ENCODE measurements at places on chromosomes 12 and 14. TPM values are rescaled to one million over a fixed set of nuclear protein-coding genes. Genes with fewer than 3 reads are reported as not detected.

GRCh38 chr12:91133871-91134270 lies 22.6 kb upstream of the LUM start:
- no peaks in the 10 kb centered on the region for H3K27me3 ChIP-seq
- H3K4me3 ChIP-seq: no peak overlapping the region
- no peak for DNase-seq
- no peaks in the 10 kb centered on the region for H3K4me1 ChIP-seq
- no peaks in the 10 kb centered on the region for H3K36me3 ChIP-seq

- H3K4me3 ChIP-seq: no peak overlapping the region
- H3K4me1 ChIP-seq: peaks cover 2% of the 10 kb centered on the region
- no peak for DNase-seq
- no peak overlapping the region for H3K27ac ChIP-seq
- H3K36me3 ChIP-seq: no peaks in the 10 kb centered on the region
These were observed 113.0 kb downstream of the PLEKHA5 start for GRCh38 chr12:19242581-19242980.

DNA sequence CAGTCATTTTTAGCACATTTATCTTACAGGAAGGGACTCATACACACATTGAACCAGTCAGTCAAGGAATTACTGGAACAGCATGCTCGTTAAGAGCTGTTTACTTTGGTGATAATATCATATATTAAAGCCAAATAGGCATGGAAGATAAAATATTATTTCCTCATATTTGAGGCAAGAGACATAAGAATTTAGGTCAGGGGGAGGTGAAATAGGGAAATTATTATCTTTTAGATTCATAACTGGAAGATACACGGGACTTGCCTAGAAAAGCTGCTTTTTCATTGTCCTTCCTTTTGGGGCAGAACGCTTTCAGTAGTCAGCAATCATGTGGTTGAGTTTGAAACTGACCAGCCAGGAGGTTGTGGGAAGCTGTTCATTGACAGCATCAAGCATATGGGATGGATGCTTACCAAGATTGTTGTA lies 72.5 kb downstream of the NTN4 start:
- H3K36me3 ChIP-seq: no peaks in the 10 kb centered on the region
- H3K27ac ChIP-seq: no peak overlapping the region
- no peak overlapping the region for H3K4me3 ChIP-seq
- DNase-seq: no peak

- no peaks in the 10 kb centered on the region for H3K4me1 ChIP-seq
- H3K4me3 ChIP-seq: no peak overlapping the region
- no peak overlapping the region for H3K27ac ChIP-seq
- peaks cover 24% of the 10 kb centered on the region for H3K27me3 ChIP-seq
These were observed 110.6 kb downstream of the MYRFL start for GRCh38 chr12:69935651-69936100.

DNA sequence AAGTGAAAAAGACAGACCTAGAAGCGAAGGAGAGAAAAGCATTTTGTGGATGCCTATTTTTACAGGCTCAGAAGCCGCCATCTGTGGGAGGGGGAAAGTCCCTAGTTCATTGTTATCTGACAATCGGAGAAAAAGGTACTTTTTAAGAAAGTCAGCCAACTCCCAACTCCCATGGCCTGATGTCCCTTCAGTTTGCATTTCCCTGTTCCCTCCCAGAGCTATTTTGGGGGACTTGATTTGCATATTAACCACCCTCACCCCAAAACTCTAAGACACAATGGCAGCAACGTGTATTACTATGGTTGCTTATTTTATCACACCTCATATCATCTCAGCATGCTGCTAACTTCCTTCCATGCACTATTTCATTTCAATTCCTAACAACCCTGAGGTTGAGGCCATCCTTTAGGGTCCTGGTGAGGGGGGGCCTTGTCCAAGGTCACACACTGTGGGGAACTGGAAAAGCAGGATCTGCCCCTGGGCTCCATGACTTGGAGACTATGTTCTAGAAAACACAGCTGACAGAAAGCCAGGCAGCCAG lies 18.7 kb downstream of the HVCN1 start:
- no peak for DNase-seq
- H3K36me3 ChIP-seq: peaks cover 3% of the 10 kb centered on the region
- H3K4me1 ChIP-seq: peaks cover 21% of the 10 kb centered on the region
- no peaks in the 10 kb centered on the region for H3K27me3 ChIP-seq

DNA sequence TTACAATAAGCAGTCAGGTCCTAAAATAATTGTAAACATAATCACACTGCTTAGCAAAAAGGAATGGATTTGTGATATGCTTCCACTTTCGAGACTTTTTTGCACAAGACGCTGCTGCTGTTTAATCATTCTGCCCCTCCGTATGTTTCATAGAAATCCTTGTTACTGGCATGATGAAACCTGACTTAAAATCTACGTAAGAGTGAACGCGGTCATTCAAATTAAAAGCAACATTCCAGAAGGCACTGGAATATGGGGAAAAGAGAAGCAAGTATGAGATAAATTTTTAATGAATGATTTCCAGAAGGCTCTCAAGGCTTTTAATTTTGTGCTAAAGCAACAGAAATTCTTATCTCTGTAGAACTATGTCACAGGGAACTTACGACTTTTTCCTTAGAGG lies 1.1 kb downstream of the CNIH1 start:
- peak overlapping the region; percentile 91 for H3K4me3 ChIP-seq
- peak overlapping the region; percentile 93 for H3K27ac ChIP-seq
- peaks cover 39% of the 10 kb centered on the region for H3K4me1 ChIP-seq
- no peak for DNase-seq
- no peaks in the 10 kb centered on the region for H3K27me3 ChIP-seq

GRCh38 chr14:45939572-45939971 lies 686.6 kb upstream of the MIS18BP1 start:
- H3K4me1 ChIP-seq: no peaks in the 10 kb centered on the region
- no peak overlapping the region for H3K4me3 ChIP-seq
- no peak for DNase-seq
- H3K27ac ChIP-seq: no peak overlapping the region
- no peaks in the 10 kb centered on the region for H3K36me3 ChIP-seq
- H3K27me3 ChIP-seq: no peaks in the 10 kb centered on the region

DNA sequence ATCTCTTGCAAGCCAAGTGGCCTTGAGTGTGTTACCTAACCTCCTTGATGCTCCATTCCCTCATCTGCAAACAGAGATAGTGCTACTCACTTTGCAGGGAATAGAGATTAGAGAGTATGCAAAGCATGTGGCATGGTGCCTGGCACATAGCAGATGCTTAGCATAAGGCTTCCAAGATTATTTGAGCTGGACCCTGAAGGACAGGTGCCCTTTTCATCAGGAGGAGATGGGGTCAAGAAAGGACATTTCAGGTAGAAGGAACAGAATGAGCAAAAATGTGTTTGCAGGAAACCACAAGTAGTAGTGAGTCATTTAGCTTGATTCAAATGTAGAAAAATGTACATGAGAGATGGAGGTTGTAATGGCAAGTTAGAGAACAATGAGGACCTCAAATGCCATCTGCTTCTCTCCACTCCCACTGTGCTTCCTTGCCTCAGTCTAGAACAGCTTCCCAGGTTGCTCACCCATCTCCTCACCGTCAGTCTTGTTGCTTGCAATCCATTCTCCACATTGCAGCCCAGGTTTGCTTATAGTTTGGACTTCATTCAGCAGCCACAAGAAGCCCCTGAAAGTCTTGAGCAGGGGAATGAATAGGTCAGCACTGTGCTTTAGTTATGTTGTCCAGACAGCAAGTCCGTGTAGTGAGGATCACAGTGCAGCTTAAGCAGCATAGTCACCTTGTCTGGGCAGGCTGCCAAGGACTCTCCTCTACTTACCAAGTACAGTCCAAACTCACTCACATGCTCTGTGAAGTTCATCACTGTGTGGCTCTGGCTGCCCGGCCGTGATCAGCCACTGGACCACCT lies 536.3 kb upstream of the CCDC196 start:
- H3K4me1 ChIP-seq: peaks cover 30% of the 10 kb centered on the region
- H3K27me3 ChIP-seq: no peaks in the 10 kb centered on the region
- H3K4me3 ChIP-seq: peak overlapping the region; percentile 45
- peaks cover 6% of the 10 kb centered on the region for H3K36me3 ChIP-seq

- H3K4me3 ChIP-seq: no peak overlapping the region
- no peak overlapping the region for H3K27ac ChIP-seq
- no peak for DNase-seq
- H3K27me3 ChIP-seq: peaks cover 29% of the 10 kb centered on the region
- H3K36me3 ChIP-seq: no peaks in the 10 kb centered on the region
These were observed 37.0 kb upstream of the FRMD6 start for GRCh38 chr14:51614707-51615106.

DNA sequence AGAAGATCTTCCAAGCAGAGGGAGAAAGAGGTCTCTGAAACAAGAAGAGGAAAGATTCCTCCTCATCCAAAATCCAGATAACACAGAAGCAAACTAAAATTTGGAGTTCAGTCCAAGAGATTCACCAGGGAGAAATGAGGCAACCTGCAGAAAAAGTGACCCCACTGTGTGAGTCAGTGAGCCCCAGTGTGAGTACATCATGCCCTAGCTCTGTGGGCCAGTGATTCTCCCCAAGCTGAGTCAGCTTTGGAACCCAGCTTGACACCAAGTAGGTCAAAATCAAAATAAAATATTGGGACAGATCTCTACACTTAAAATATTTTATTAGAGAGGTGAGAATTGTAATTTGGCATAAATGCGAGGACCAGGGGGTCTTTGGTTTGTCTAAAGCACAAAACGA lies 17.2 kb downstream of the CLEC2B start:
- no peak for DNase-seq
- no peak overlapping the region for H3K27ac ChIP-seq
- H3K36me3 ChIP-seq: peaks cover 22% of the 10 kb centered on the region
- H3K27me3 ChIP-seq: no peaks in the 10 kb centered on the region

GRCh38 chr12:124398578-124399227 lies 103.8 kb downstream of the RFLNA start:
- H3K4me1 ChIP-seq: peaks cover 6% of the 10 kb centered on the region
- no peaks in the 10 kb centered on the region for H3K27me3 ChIP-seq
- H3K4me3 ChIP-seq: no peak overlapping the region
- H3K27ac ChIP-seq: no peak overlapping the region
- no peak for DNase-seq

DNA sequence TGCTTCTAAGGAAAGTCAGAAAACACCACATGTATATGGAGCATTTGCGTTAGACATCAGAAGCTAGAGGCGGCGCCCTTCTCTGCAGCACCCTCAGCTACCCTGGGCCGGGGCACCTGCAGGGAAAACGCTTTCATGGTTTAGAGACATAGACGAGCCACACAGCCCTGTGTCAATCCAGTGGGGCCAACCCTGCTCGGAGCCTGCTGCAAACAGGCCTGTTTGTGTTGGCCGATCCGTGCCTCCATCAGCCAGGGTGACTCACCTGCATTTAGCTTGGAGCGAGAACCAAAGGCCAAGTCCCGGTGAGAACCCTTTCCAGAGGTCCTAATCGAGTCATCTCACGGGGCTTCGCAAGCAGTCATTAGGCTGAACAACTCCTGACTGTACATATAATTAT lies 19.5 kb upstream of the FZD10 start:
- DNase-seq: no peak
- peaks cover 11% of the 10 kb centered on the region for H3K27me3 ChIP-seq
- H3K4me1 ChIP-seq: no peaks in the 10 kb centered on the region
- H3K36me3 ChIP-seq: no peaks in the 10 kb centered on the region

DNA sequence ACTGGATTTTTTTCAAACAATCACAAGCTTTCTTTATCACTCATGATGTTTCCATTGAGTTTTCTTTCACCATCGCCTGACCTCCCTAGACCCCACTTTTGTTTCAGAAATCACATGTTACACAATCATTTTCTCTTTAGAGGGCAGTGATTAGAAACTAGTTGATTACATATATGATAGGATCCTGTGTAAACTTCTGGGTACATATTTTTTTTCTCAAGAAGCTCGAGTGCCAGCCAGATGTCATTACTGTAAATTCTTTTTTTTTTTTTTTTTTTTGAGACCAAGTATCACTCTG lies 62.4 kb upstream of the PSMA6 start:
- no peaks in the 10 kb centered on the region for H3K27me3 ChIP-seq
- no peak overlapping the region for H3K4me3 ChIP-seq
- peaks cover 32% of the 10 kb centered on the region for H3K4me1 ChIP-seq
- peaks cover 2% of the 10 kb centered on the region for H3K36me3 ChIP-seq

DNA sequence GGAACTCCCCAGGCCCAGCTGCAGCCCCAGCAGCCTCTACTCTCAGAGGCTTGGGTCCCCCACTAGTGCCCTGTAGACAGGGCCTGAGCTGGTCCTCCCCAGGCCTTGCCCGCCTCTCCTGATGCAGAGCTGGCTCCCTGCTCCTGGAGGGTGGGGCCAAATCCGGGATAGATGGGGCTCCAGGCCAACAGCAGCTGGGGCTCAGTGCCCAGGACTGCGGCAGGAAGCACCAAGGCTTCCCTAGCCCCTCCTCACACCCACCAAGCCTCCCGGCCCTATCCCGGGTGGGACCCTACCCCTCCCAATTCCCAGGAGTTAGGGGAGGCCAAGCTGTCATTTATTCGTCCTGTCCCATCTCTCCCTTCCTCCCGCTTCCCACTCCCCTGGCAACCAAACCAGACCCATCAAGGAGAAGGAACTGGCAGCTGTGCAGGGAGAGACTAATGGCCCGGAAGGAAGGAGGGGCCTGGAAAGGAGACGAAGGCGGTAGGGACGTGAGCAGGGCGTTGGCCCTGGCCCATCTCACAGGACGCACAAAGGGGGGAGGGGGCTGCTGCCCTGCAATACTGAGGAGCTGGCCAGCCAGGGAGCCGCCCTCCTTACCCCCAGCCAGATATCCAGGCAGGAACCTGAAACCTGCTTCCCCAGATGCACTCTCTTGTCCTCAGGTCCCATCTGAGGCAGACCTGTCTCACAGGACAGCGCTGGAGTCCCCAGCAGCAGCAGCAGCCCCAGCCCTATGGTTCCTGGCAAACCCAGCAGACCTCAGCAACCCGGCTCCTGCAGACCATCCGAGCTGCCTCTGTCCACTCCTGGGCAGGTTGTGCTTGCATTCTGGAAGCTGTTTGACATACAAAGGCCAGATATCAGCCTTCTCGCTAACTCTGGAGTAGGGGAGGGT lies 1.6 kb upstream of the PRPH start:
- H3K36me3 ChIP-seq: no peaks in the 10 kb centered on the region
- no peak overlapping the region for H3K4me3 ChIP-seq
- no peak overlapping the region for H3K27ac ChIP-seq
- peaks cover 10% of the 10 kb centered on the region for H3K4me1 ChIP-seq
- no peak for DNase-seq

- no peak overlapping the region for H3K27ac ChIP-seq
- no peaks in the 10 kb centered on the region for H3K27me3 ChIP-seq
- no peak overlapping the region for H3K4me3 ChIP-seq
- no peaks in the 10 kb centered on the region for H3K4me1 ChIP-seq
These were observed 125.3 kb downstream of the DAD1 start for GRCh38 chr14:22463763-22464173.

DNA sequence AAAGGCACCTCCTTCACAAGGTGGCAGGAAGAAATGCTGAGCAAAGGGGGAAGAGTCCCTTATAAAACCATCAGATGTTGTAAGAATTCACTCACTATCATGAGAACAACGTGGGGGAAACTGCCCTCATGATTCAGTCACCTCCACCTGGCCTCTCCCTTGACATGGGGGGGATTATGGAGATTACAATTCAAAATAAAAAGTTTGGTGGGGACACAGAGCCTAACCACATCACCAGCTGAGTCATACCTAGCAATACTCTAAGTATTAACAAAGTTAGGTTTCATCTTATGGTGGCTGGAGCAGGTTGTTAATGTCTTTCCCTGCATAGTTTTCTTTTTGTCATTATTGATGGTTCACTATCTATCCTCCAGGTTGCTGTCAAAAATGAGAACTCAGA lies 113.2 kb upstream of the PPFIA2 start:
- DNase-seq: no peak
- no peaks in the 10 kb centered on the region for H3K36me3 ChIP-seq
- H3K4me1 ChIP-seq: no peaks in the 10 kb centered on the region
- H3K27ac ChIP-seq: no peak overlapping the region
- H3K27me3 ChIP-seq: no peaks in the 10 kb centered on the region

SIRT4 gene
- 1.4 TPM for total RNA-seq

NEUROD4 gene
- not detected for total RNA-seq

POTEG gene
- not detected for total RNA-seq

TSFM gene
- total RNA-seq: 12.5 TPM

DDX24 gene
- 531 TPM for total RNA-seq

RTL1 gene
- not detected for total RNA-seq

OR6C2 gene
- not detected for total RNA-seq

Data from T-helper 17 cell (primary cell).